ENCODE measurements at places on chromosomes 2 and 18.

DNA sequence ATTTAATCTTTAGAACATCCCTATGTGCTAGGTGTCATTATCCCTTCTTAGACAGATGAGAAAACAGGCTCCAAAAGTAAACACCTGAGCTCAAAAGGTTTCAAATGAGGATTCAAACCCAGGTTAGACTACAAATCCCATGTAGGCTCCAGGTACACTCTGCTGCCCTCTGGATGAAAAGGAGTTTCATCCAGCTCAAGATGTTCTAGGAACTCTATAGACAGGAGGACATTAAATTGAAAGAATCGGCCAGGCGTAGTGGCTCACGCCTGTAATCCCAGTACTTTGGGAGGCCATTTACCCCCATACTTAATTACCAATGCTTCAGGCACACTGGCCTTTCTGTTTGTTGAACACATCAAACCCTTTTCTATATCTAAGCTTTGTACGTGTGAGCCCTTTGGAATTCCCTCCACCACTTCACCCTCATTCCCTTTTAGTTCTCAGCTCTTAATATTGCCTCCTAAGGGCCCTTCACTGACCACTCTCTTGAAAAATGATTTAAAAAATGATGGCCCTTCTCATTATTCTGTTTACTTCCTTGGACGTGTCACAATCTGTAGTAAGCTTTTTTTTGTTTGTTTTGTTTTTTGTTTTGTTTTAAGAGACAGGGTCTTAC lies 10.7 kb downstream of the SLC25A12 start:
- no peak for DNase-seq

GRCh38 chr2:215567504-215567903 lies 131.6 kb upstream of the FN1 start:
- no peak for DNase-seq

GRCh38 chr2:52335727-52336126 lies 1303.8 kb upstream of the NRXN1 start:
- no peak for DNase-seq

GRCh38 chr2:213247566-213247965 lies 36.7 kb upstream of the SPAG16 start:
- no peak for DNase-seq

GRCh38 chr18:79963658-79964329 lies 649 bp upstream of the HSBP1L1 start:
- no peak for DNase-seq

Measured in naive thymus-derived CD4-positive, alpha-beta T cell (primary cell).